Activated naive CD8-positive, alpha-beta T cell treated with anti-CD3 and anti-CD28 coated beads for 36 hours (primary cell): ENCODE measurements at places on chromosomes 2 and 18. TPM values are rescaled to one million over a fixed set of nuclear protein-coding genes. Genes with fewer than 3 reads are reported as not detected.

BOLL gene
- not detected for total RNA-seq

- no peak for DNase-seq
Measured at GRCh38 chr18:61891894-61892293, 913 bp downstream of the RNF152 start.

GRCh38 chr2:166900700-166901099 is 12.4 kb downstream of the XIRP2 start:
- no peak for DNase-seq

MAPK4 gene
- not detected for total RNA-seq

DNA sequence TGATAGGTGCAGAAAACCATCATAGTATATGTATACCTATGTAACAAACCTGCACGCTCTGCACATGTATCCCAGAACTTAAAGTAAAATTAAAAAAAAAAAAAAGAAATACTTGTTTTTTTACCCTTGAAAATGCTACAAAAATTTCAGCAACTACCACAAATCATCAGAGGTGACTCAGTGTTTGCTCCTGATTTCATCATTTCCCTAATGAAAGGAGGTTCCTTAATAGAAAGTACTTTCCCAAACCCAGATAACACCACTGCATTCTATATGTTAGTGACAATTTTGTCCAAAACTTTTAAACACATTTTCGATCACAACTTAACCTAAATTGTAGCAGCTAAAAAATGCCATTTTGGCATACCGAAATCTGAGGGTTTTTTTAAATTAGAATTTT is 163.3 kb downstream of the SLC39A10 start:
- no peak for DNase-seq

GRCh38 chr2:57726294-57726693 is 320.3 kb upstream of the VRK2 start:
- DNase-seq = no peak

GRCh38 chr2:29747786-29748470 is 173.5 kb downstream of the ALK start:
- DNase-seq = no peak

DNA sequence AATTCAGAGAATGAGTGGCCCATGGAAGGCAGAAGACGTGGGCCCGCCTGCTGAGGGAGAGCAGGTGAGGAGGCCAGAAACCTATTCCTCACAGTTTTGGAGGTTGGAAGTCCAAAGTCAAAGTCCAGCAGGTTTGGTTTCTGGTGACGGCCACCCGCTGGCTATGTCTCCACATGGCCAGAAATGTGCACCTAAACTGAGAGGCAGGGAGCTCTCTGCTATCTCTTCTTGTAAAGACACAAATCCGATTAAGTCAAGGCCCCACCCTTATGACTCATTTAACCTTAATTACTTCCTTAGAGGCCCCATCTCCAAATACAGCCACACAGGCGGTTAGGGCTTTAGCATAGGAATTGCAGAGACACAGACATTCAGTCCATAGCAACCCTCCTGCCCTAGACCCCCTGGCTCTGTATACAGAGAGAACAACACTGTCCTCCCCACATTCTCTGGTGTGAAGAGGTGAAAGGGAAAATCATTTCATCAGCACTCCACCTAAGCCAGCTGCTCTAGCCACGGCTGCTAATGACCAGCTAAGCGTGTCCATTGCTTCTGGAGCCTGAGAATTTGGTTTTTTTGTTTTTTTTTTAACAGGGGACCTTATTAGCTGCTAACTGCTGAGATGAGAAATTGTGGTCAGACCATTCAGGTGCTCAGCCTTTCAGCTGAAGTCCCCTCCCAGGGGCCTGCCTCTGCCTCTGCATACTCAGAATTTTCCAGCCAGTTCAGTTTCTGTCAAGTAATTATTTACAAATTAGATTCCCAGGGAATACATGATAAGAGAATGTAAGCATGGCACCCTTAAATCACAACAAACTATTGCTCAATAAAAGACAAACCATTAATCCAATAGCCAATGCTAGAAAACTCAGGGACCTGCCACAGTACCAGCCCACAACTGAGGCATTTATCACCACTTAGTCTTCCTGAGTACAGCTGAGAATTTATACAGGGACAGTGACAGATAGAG is 368.7 kb upstream of the ID2 start:
- DNase-seq = no peak

DNA sequence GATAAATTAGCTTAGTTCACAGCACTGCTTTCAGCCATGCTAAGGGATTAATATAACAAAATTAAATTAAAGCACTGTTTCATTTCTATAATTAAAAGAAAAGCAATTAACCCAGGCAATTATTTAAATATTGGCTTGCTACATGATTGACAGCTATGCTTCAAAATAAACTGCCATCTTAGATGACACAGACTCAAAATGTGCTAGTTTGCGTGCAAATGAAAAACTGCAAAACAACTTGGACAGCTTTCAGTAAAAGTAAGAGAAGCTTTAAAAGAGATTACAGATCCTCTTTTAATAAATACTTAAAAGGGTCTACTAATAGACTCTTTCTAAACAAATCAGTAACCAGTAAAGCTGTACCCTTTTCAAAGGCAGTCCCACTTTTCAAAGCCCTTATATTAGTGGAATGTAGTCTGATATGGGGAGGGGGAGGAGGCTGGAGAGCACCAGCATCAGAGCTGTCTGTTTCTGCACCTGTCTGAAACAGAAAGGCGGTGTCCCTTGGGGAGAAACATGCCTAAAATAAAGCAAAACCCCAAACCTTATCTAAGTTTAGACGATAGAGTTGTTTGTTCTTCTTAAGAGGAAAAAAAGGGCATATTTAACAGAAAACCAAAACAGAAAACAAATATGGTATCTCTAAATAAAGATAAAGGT is 20.8 kb downstream of the EIF2AK3 start:
- DNase-seq = no peak

PLCD4 gene
- not detected for total RNA-seq

GRCh38 chr18:5391409-5391808 is 95.9 kb upstream of the ZBTB14 start:
- no peak for DNase-seq

DNA sequence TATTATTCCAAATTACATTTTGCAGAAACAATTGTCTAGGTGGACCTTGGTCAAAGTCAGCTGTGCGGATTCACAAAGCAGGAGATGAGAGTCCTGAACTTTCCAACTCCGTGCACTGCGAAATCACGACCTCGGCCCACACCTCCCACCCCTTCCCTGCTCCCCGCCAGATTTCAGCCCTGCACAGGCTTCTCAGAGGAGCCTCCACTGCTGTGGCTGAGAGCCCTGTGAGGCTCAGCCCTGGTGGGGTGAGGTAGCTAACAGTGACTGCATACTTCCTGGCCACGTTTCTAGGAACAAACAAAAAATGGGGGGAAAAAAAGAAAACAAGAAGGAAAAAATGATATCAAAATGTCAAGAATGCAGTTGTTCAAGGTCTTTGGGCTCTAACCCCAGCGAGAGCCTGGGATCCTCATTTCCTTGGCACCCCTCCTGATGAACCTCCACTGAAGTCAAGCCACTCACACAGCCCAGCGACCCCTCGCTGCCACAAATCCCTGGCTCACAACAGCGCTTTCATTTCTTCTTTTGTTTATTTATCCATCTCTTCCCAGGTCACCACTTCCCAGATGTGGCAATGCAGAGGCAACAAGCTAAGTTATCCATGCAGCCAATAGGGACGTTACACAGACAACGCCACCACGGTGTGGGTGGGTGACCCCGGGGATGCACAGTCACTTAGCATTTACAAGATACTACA is 729.7 kb upstream of the ID2 start:
- no peak for DNase-seq

DNA sequence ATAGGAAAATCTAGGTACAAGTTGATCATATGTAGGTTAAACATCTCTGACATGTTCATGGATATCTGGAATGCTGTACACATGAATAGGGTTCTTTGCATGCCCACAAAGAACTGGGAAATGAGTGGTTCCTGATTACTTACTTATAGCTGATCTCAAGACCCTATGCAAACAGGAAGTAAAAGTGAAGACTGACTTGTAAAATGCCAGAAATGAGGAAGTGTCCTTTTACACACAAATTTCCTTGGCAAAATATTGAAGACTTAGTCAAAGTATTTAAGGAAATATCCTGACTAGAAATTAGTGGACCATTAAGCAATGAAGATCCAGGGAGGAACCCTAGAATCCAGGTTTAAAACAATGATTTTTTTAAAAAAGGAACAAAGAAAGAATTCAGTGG is 203.7 kb upstream of the DLGAP1 start:
- DNase-seq = no peak

HJURP gene
- total RNA-seq = 68.4 TPM

- no peak for DNase-seq
Measured at GRCh38 chr18:68085251-68085650, 568.7 kb upstream of the DSEL start.

GRCh38 chr2:204842661-204843485 is 297.6 kb downstream of the PARD3B start:
- no peak for DNase-seq

DNA sequence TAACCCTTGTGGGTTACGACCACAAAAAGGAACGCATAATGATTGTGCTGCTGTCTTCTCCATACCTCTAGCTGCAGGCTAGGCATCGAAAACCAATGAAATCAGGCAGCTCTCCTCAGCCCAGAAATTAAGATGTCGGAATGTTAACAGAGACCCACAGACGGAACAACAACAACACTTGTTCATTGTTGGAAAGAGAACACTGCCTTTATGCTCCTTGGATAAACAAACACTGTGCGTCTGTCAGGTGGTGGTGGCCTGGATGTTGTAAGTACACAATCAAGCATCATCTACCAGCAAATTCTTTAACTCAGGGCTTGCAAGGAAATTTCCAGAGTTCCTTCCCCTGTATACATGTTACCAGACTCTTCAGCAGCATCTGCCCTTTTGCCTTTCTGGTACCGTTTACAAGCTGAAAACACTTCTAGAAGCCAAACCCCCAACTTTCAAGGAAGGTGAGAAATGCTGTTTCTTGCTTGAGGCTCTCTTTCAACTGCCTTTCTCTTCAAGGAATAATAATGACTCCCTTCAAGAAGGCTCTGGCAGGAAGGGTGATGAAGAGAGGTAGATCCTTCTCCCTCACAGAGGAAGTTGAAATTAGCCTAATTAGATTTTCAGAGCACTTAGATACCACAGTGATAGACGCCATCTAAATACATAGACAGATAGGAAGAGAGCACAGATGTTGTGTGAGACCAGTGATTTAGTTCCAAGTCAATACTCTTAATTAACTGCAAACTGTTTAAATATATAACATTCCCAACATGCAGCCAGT is 332.7 kb downstream of the ZNF521 start:
- no peak for DNase-seq

CXCR1 gene
- not detected for total RNA-seq

- DNase-seq = no peak
Measured at GRCh38 chr2:113216891-113217454, 43.2 kb downstream of the PSD4 start.

- no peak for DNase-seq
Measured at GRCh38 chr2:102096103-102096502, 46.4 kb upstream of the IL1R1 start.

- DNase-seq = no peak
Measured at GRCh38 chr2:160747501-160748170, 254.0 kb upstream of the RBMS1 start.

GRCh38 chr2:79235135-79235534 is 75.6 kb upstream of the REG3A start:
- no peak for DNase-seq

- DNase-seq = no peak
Measured at GRCh38 chr2:121999264-121999663, 243.8 kb downstream of the TSN start.

IL36A gene
- not detected for total RNA-seq

GRCh38 chr2:74927621-74928020 is 30.8 kb upstream of the POLE4 start:
- no peak for DNase-seq
